ENCODE measurements at places on chromosomes 7 and 10.

GRCh38 chr10:84783386-84783785 lies 455.0 kb downstream of the CCSER2 start:
- DNase-seq = peak; percentile 71

GRCh38 chr10:1249142-1249920 lies 193.1 kb downstream of the WDR37 start:
- peak; percentile 79 for DNase-seq

DNA sequence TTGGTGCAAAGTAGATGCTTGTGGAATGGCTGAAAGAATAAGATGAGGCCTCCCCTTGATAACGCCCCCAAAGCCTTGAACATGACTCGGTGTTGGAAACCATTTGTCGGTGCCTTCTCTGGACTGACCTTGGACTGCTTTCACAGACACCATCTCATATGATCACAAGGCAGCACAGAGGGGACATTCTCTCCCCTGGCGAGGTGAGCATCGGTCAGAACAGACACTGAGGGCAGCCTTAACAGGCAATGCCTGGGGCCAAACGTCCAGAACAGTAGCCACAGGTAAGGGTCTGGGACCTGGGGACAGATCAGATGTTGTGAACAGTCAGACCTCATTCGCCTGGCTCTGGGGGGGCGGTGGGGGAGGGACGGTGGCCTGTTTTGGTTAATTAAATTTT lies 2.8 kb upstream of the TRRAP start:
- DNase-seq = no peak

DNA sequence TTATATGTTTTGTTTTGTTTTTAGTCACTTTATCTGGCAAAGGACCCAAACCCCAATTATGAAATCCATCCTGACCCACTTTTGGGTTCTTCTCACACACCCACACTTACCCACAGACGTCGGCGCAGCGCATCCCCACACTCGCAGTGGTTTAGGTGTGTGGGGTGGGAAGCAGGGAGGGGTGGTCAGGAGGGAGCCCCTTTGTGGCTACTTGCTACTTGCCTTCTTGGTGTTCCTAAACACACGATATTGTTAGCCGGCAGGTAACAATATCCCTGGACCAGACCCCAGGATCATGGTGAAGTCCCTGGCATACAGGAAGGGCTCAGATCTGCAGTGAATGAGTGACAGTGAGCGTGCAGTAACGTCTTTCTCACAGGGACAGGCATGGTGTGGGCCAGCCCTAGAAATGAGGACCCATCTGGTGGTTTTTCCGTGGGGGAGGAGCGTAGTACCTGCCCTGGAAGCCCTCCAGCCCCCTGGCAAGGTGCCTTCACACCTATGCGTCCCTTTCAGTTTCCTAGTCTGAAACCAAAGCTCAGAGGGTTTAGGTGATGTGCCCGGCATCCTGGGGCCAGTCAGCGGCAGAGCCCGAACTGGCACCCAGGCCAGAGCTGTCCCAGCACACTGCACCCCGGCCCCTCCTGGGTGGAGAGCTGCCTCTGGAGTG lies 4.4 kb downstream of the SPOCK2 start:
- DNase-seq = no peak

GRCh38 chr10:5588603-5589002 lies 63.8 kb downstream of the CALML3 start:
- DNase-seq = no peak

DNA sequence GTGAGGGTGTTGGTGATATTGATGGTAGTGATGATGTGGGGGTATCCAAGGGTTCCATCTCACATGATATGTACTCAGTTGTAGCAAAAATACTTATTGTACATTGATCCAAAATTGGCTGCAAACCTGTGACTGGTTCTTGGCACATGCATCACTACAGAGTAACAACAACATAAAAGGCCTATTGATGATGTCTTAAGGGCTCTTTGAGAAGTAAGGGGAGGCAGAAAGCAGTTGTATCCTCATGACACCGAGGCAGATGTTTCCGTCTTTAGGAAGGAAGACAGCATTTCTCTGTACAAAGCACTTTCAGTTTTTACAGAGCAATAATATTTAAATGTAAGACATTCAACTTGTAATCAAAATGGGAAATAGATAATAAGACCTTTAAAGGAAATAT lies 34.5 kb downstream of the NRG3 start:
- DNase-seq = no peak

- no peak for DNase-seq
Observed at GRCh38 chr7:110130669-110131068, 960.3 kb upstream of the LRRN3 start.

GRCh38 chr10:34262985-34263384 lies 552.1 kb downstream of the PARD3 start:
- no peak for DNase-seq

DNA sequence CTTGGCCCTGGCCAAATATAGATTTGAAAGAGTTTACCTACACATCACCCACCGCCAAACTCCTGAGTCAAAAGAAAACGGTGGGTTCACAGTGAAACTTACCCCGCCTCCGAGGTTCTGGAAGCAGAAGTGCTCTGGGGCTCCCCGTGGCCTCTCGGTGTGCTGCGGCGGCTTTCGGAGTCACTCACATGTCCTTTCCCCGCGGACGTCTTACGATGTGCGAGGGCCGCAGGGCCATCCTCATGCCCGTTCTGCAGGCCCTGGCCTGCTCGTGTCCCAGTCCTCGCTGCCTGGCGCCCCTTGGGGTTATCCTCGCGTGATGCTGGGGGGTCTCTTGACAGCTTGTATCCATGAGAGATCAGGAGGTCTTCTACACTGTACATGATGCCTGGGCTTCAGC lies 12.0 kb downstream of the JCAD start:
- no peak for DNase-seq

All from NCI-H510A treated with DMSO at 0.1 percent for 48 hours (cell line).